Dermis blood vessel endothelial cell (primary cell): ENCODE measurements at places on chromosomes 2 and 18.

GRCh38 chr2:25473758-25474340 lies 132.1 kb upstream of the DNMT3A start:
- peak; percentile 73 for DNase-seq

GRCh38 chr2:177169810-177170514 lies 42.6 kb upstream of the HNRNPA3 start:
- no peak for DNase-seq

- no peak for DNase-seq
These were observed 67.2 kb upstream of the SMAD7 start for GRCh38 chr18:49017813-49018553.

- DNase-seq, result no peak
These were observed 66.7 kb upstream of the SLC14A2 start for GRCh38 chr18:45548614-45549013.

DNA sequence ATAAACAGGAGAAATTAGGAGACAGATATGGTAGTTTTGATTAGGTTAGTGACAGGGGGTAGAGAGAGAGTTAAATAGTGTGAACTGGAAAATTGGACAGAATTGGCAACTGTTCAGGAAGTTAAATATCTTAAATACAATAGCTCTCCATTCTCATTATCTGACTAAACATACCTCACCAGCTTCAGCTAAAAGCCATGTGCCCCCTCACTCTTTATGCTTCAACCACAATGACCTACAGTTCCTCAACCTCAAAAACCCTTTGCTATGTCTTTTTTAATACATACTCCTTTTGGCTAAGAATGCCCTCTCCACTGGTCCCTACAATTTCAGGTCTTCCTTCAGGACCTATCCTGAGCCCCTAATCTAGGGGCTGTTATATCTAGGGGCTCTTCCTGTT lies 740.2 kb upstream of the ZEB2 start:
- DNase-seq, result no peak

DNA sequence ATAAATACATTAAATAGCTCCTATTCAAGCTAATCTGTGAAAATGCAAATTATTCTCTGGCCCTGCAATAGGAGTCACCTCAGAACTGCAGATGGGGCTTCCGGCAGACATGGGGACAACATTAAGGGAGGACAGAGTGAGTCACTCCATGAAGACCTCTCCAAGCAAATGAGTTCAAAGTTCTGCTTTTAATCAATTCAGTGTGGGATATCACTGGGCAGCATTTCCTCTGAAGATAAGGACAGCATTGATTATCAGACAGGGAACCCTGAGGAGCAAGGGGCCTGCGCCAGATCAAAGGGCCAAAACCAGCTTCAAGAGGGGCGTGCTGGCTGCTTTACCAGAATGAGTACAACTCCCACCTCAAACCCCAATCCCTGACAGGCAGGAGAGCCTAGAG lies 356.9 kb upstream of the KLHL29 start:
- no peak for DNase-seq

DNA sequence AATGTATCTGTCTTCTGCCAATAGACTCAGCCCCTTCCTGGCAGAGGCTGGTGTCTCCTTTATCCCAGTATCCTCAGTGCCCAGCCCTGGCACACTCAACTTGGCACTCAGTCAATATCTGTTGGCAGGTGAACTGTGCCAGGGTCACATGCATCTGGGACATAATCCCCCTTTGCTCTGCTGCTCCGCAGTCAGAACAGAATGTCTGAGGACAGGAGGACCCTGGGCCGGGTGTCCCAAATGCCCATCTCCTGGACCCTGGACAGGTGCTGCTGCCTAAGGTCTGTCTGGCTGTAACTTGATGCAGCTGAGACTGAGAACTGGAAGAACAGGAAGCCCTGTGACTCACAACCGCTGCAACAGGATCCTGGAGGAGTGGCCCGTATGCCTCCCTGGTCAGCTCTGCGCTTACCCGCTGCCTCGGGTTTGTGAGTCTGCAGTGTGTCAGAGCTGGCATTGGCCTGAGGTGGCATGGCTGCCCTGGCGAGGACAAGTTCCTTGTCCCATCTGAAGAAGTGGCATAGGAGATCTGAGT lies 11.4 kb downstream of the HK2 start:
- DNase-seq, result peak; percentile 95

DNA sequence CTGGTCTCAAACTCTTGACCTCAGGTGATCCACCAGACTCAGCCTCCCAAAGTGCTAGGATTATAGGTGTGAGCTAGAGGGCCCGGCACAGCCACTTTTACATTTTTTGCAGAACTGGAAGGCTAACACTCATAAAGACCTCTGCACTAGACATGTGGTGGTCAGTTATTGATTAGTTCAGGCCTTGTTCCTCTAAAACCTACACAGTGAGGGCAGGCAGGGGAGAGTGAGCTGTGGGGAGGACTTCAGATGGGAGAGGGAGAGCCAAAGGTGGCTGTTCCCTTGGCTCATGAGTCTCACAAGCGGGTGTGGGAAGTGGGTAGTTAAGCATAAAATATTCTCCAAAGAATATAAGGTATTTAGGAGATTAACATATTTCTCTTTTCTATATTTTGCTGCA lies 29.3 kb upstream of the ACYP2 start:
- DNase-seq, result no peak

DNA sequence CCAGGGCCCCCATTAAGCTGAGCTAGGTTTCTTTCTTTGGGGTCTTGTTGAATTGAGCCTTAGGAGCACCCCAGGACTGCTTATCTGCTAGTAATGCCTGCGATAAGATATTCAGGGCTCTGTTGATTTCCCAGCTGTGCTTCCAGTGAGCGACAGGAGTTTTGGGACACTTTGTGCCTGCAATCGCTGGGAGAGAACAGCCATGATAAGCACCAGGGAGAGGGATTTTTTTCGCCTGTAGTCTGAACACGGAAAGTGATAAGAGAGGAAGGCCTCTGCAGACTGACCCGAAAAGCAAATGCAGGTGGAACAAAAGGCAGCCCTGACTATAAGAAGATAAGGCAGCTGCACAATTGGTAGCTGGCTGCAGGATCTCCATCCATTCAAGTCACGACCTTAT lies 244.3 kb downstream of the CNTNAP5 start:
- no peak for DNase-seq

GRCh38 chr2:112881217-112881985 lies 29.6 kb upstream of the IL37 start:
- DNase-seq, result peak; percentile 84

DNA sequence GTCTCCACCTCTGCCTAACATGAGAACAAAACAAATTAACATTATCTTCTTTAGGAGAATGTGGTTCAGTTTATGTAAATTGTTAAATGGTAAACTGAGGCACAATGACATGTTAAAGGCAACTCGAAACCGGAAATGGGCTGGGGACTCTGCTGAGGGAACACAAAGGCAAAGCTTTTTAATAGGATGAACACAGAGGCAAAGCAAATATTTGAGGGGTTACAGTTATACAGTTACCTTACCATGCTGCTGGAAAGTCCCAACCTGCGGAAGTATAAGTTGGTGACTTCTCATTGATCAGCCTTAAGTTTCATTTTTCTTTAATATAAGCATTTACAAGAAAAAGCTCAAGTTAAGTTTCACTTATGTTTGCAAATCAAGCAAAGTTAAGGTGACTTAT lies 195.0 kb downstream of the DLGAP1 start:
- no peak for DNase-seq

GRCh38 chr18:68569936-68570335 lies 145.0 kb downstream of the TMX3 start:
- no peak for DNase-seq

DNA sequence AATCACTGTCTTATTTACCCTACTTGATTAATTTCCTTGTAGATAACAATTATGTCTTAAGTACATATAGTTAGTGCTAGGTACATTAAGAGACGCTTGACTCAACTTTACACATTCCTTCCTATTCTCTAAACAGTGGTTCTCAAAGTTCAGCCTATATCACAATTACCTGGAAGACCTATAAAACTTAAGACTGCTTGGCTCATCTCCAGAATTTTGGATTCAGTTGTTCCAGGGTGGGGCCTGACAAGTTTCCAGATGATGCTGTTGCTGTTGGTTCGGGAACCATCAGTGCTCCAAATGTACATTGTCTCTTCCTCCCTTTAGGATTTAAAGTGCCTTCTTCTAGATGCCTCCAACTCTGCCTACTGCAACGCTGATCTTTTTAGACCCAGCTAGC lies 4.0 kb downstream of the PPP3R1 start:
- no peak for DNase-seq

DNA sequence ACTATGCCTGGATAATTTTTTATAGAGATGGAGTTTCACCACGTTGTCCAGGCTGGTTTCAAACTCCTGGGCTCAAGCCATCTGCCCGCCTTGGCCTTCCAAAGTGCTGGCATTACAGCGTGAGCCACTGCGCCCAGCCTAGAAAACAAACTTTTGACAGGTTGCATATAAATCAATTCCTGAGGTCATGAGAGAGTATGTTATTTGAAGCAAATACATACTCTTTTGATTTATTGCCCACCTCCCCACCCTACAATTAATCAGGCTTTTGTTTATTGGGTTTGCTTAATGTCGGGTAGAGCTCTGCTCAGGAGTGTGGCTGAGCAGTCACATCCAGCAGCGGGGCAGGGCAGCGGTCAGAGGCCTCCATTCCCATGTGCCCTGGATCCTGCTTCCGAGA lies 37.9 kb upstream of the ASB1 start:
- DNase-seq, result no peak

GRCh38 chr18:27372386-27372785 lies 187.3 kb upstream of the CHST9 start:
- no peak for DNase-seq

GRCh38 chr18:49784427-49785185 lies 28.7 kb downstream of the ACAA2 start:
- no peak for DNase-seq

DNA sequence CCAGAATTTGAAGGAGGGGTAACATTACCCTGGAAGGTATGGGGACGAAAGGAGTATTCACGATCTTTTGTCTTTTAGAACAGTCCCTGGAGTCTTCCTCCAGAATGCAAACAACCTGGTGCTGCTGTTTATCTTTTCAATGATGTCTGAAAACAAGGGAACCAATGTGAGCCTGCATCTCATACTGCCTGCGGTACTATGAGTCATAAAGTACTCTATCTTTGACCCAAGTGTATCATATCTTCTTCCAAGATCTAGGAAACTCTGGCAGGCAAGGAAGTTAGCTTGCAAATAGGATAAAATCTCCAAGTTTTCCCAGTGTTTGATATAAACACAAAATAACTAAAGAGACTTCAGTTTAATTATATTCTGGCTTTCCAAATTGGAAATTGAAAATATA lies 968.5 kb downstream of the LRP1B start:
- DNase-seq, result no peak

GRCh38 chr2:36486521-36487044 lies 111.4 kb downstream of the FEZ2 start:
- peak; percentile 89 for DNase-seq

DNA sequence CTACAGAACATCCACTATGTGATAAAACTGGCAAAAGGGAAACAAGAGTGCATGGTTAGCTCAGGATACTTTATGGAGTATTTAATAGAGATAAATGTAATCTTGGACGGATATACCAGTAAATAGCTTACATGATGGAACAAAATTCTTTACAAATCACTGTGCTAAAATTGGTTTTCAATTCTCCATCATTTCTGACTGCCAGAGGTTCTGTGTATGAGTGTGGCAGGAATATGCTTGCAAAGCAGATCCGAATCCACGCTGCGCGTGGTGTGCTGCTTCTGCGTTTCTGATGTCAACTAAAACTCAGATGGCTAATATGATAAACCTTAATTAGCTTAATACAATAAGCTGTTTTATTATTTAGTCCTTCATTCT lies 2.1 kb downstream of the ZNF532 start:
- no peak for DNase-seq

GRCh38 chr18:37403788-37404187 lies 161.8 kb downstream of the CELF4 start:
- no peak for DNase-seq

- DNase-seq, result no peak
These were observed 810.1 kb upstream of the POU3F3 start for GRCh38 chr2:104043864-104044263.

- peak; percentile 21 for DNase-seq
These were observed 199.2 kb upstream of the NT5C1B start for GRCh38 chr2:18788592-18788991.

- DNase-seq, result peak; percentile 85
These were observed 101.5 kb downstream of the KLF7 start for GRCh38 chr2:207064128-207064690.

DNA sequence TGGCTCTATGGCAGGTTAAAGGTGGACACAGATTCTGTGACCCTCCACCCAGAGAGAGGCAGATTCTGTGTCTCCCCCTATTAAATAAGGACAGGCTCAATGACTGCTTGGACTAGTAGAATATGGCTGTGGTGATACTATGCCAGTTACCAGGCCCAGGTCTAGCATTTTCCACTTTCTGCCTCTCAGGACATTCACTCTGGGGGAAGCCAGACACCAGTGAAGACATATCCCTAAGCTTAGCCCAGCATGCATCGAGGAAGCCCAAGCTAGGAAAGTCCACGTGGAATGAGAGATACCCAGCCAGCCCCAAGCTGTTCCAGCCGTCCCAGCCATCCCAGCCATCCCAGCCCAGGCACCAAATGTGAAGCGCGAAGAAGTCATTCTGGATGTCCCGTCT lies 40.3 kb downstream of the ST6GAL2 start:
- no peak for DNase-seq

DNA sequence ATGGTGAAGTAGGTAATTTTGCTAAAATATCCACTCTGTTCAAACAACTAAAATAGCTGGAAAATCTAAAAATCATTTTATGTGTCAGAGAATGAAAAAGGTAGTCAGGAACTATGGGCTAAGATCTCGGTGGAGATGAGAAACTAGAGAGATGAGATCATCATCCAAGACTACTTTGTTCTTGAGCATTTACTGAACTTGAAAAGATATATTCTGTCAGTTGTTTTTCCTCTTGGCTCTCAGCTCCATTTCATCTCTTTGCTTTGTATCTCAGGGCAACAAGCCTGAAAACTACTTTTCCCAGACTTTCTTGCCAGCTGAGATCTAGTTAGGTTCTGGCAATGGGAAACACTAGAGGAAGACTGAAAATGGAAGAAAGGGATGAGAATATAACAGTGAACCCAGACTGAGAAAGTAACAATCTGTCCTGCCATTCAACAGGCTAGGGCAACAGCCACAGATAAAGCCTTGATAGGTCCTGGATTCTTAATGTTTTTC lies 346.2 kb upstream of the MEX3C start:
- DNase-seq, result no peak

DNA sequence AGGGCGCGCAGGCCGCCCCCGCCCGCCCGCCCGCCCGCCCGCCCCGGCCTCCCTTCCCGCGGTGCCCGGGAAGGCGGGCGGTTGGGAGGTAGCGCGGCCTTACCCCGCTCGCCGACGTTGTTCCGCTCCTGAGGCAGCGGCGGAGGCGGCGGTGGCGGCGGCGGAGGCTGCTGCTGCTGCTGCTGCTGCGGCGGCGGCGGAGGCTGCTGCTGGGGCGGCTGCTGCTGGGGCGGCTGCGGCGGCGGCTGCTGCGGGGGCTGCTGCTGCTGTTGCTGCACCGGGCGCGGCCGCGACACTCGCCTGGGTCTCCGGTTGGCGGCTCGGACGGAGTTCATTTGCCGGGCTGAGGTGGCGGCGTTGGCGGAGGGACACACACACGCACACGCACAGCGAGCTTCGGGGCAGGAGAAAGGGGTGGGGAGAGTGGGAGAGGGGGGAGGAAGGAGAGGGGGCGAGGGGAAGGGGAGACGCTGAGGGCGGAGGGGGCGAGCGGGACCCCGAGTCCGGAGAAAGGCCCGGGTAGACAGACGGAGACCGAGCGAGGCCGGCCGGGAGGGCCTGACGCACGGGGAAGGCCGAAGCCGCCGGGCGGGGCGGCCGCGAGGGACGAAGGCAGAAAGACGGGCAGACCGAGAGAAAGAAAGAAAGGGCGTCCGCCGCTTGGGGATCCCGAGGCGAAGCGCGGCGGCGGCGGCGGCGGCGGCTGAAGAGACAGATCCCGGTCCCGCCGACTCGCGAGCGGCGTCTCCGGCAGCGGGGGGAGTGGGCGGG lies 727 bp downstream of the FBXO11 start:
- DNase-seq, result peak; percentile 69
